Smooth muscle cell of the coronary artery (primary cell): ENCODE measurements at places on chromosomes 1 and 21. TPM values are rescaled to one million over a fixed set of nuclear protein-coding genes. Genes with fewer than 3 reads are reported as not detected.

Gene NVL
- 18.3 and 19.7 TPM in 2 replicates for total RNA-seq

Gene OR2M2
- not detected in 2 replicates for total RNA-seq

Gene MCOLN3
- under 0.01 and 0.59 TPM in 2 replicates for total RNA-seq

Gene HCRTR1
- under 0.01 TPM in 1 of 2 replicates, not detected in the other for total RNA-seq

Gene OR14C36
- not detected in 2 replicates for total RNA-seq

Gene KRTAP6-3
- not detected in 2 replicates for total RNA-seq

Gene ITLN1
- 0.30 and 0.35 TPM in 2 replicates for total RNA-seq

Gene COL8A2
- 1.3 and 5.0 TPM in 2 replicates for total RNA-seq

Gene VHLL
- total RNA-seq: 0.23 TPM in 2 replicates

Gene CELSR2
- 0.59 and 1.1 TPM in 2 replicates for total RNA-seq

Gene DMBX1
- not detected in 2 replicates for total RNA-seq

Gene LYPD8
- total RNA-seq: 0.30 and 0.35 TPM in 2 replicates

Gene PROX1
- total RNA-seq: under 0.01 and 0.30 TPM in 2 replicates

Gene MPC2
- 19.7 and 36.1 TPM in 2 replicates for total RNA-seq

Gene CRYBG2
- not detected in 2 replicates for total RNA-seq

Gene GJA8
- total RNA-seq: not detected in 2 replicates

Gene PLPPR5
- total RNA-seq: not detected in 2 replicates

Gene UTP11
- total RNA-seq: 12.5 and 32.8 TPM in 2 replicates

Gene KRTAP10-12
- not detected in 2 replicates for total RNA-seq

Gene NTNG1
- 0.08 and 17.3 TPM in 2 replicates for total RNA-seq

Gene IFNLR1
- not detected in 2 replicates for total RNA-seq

Gene CHAF1B
- 1.2 and 1.4 TPM in 2 replicates for total RNA-seq

Gene S100A2
- 1.1 and 3.5 TPM in 2 replicates for total RNA-seq

Gene TRIM45
- total RNA-seq: 1.5 and 2.9 TPM in 2 replicates

Gene S100A10
- total RNA-seq: 109 and 170 TPM in 2 replicates

Gene ORC1
- total RNA-seq: under 0.01 and 1.9 TPM in 2 replicates

Gene KIAA1614
- total RNA-seq: 4.7 and 6.6 TPM in 2 replicates

Gene LCE1D
- total RNA-seq: not detected in 2 replicates

Gene B3GALT6
- 9.9 and 24.7 TPM in 2 replicates for total RNA-seq

Gene ARPC5
- total RNA-seq: 251 and 352 TPM in 2 replicates

Gene EIF3I
- 412 and 639 TPM in 2 replicates for total RNA-seq

Gene C1orf56
- 0.47 and 0.98 TPM in 2 replicates for total RNA-seq

Gene CLDN17
- not detected in 2 replicates for total RNA-seq
